ENCODE measurements at places on chromosomes 5 and 9.
A peak's percentile ranks its signal among the peaks of the same experiment; 100 is the strongest.

GRCh38 chr5:129972465-129973141, 68.3 kb downstream of the CHSY3 start:
- no peak for DNase-seq

DNA sequence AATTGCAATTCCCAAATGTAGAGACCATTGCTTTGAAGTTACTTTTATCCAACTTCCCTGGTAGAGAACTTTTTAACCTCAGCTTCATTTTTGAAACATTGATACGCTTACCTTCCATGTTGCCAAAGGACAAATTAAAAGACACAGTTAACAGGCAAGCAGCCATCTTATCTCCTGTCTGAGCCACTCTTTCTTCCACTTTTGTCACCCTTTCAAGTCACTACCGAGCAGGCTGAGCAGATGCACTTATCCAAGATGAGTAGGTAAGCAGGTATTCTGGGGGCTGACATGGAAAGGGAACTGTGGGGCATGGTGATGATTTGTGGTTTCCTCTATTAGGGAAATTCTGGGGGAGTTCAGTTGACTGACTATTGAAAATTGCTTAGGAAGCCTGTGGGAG, 66.7 kb downstream of the DOCK2 start:
- no peak for DNase-seq

- no peak for DNase-seq
Observed at GRCh38 chr5:151798674-151799073, 26.9 kb downstream of the G3BP1 start.

GRCh38 chr5:157817387-157817702, 41.6 kb downstream of the CLINT1 start:
- no peak for DNase-seq

- no peak for DNase-seq
Observed at GRCh38 chr9:33329117-33329563, 38.8 kb downstream of the NFX1 start.

- no peak for DNase-seq
Observed at GRCh38 chr5:5062525-5063302, 77.4 kb upstream of the ADAMTS16 start.

DNA sequence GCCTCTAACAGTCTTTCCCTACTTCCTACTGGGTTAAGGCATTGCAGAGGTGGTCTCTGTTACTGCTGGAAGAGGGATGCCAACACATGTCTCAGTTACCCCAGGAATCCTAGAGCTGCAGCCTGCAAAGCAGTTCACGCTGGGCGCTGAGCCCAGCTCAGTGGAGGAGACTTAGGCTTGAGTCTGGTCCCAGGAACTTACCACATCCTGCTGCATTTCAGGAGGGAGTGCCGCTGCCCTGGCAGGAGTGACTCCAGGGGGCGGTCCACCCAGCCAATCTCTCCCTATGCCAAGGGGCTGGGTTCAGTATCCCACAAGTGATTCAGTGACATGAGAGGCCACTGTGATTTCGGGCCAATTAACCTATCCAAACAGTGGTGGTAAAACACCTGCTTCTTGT, 7.6 kb downstream of the TTC16 start:
- DNase-seq = no peak

GRCh38 chr5:173750538-173751265, 134.3 kb upstream of the BOD1 start:
- no peak for DNase-seq

DNA sequence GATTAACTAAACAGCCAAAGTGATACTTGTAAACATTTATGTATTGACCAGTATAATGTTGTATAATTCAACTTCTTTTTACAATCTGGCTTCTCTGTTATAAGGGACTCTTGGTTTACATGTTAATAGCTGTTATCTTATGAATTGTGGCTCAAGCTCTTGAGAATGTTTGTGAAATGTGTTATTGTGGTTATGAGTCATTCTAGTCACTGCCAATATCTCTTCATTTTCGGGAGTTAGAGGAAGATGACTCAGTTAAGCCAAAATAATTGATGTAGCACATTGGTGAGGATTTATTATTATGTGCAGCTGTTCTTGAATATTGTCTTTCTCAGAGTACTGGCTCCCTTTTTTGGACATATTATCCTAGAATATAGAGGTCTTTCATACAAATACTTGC, 655.2 kb upstream of the RIOK2 start:
- DNase-seq = no peak

DNA sequence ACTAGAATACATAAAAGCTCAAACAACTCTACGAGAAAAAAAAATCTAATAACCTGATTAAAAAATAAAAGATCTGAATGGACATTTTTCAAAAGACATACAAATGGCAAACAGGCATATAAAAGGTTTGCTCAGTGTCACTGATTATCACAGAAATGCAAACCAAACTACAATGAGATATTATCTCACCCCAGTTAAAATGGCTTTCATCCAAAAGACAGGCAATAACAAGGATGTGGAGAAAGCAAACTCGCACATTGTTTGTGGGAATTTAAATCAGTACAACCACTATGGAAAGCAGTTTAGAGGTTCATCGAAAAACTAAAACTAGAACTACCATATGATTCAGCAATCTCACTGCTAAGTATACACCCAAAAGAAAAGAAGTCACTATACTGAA, 20.8 kb downstream of the UGT3A2 start:
- DNase-seq = no peak

- DNase-seq = peak; percentile 50
Observed at GRCh38 chr9:92133949-92134604, 18.9 kb upstream of the SPTLC1 start.

- DNase-seq = no peak
Observed at GRCh38 chr5:96408210-96408777, 24.8 kb downstream of the PCSK1 start.

GRCh38 chr9:36258208-36258995, at the start of gene GNE:
Gene GNE (minus strand): TSS chr9:36258448. CDS start chr9:36249355, 9,093 bp downstream.
- peak; percentile 96 for DNase-seq

GRCh38 chr9:126377536-126377935, 50.9 kb downstream of the MVB12B start:
- DNase-seq = no peak

- DNase-seq = no peak
Observed at GRCh38 chr9:13274886-13275641, 4.4 kb downstream of the MPDZ start.

DNA sequence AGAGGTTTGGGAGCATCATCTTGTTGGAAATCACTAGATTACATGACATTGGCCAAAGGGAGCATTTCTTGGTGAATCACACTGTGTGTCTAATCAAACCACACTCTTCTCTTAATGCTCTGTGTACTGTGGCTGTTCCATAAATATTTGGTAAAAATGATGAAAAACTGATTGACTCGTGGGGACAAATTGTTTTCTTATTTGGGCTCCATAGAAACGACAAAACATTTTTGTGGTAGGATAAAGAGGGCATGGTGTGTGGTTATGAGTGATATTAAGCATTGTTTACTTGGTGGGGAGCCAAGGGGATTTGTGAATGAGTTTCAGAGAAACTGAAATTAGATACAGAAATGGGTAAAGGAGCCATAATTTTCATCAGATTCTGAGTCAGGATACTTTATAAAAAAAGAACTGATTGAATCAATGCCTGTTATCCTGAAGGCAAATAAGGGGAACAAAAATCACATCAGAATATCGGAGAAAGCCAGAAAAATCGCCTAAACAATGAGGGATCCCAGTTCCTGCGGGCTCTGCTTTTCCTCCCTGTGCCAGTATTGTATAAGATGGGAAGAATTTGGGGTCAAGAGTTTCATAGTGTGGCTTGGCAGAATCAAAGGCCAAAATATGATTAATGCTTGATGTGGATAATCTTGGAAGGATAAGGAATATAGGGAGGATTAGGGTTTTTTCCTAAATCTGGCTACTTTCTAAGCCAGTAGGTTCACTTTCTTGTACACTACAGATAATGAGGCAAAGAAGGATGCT, 33.3 kb downstream of the FBXL7 start:
- no peak for DNase-seq

DNA sequence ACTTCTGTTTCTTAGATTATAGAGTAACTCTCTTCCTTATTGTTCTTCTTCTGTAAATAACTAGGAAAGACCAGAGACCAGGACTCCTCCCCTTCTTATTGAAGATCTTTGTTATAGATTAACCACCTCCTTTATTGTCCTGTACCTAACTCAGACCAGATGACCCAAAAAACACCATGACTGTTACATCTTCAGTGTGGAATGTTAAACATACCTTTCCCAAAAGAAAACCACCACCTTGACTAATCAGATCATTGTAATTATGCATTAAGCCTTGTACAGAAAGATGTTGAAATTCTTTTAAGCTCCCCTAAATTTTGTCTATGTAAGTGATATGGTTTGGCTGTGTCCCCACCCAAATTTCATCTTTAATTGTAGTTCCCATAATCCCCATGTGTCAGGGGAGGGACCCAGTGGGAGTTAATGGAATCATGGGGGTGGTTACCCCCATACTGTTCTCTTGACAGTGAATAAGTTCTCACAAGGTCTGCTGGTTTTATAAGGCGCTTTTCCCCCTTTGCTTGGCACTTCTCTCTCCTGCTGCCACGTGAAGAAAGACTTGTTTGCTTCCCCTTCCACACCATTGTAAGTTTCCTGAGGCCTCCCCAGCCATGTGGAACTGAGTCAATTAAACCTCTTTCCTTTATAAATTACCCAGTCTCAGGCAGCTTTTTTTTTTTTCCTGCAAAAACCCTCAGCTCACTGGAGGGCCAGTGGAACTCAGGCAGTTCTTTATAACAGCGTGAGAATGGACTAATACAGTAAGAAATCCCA, 26.3 kb downstream of the ARSB start:
- DNase-seq = no peak

DNA sequence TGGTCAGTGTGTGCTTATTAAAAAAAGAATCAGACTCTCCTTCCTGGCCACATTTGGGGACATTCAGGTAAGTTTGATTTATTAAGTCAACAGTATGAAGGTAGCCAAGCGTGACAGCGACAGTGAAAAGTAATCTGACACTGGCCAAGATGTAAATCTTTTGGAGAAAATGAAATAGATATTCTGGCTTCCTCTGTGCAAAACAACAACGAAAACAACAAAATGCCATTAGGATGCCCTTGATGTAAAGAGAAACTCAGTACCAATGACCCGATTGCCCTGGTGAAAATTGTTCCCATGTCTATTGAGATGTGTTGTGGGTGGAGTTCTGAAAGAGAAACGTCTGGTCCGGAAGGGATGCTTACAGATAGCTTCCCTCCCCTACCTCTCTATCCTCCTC, 267.8 kb downstream of the MAT2B start:
- DNase-seq = no peak

GRCh38 chr5:130995254-130995515, 169.9 kb downstream of the HINT1 start:
- DNase-seq = no peak

DNA sequence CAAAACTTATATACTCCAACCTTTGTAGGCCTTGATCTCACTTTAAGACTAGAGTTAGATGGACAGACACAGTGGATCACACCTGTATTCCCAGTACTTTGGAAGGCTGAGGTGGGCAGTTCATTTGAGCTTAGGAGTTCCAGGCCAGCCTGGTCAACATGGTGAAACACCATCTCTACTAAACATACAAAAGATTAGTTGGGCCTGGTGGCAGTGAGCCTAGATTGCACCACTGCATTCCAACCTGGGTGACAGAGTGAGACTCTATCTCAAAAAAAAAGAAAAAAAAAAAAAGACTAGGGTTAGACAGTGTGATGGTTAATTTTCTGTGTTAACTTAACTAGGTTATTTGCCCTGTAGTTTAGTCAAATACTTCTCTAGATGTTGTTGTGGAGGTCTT, 74.1 kb downstream of the CFAP95 start:
- DNase-seq = no peak

GRCh38 chr9:35272989-35273388, 111.2 kb downstream of the UNC13B start:
- DNase-seq = no peak

GRCh38 chr5:57891443-57891842, 408.8 kb upstream of the ACTBL2 start:
- no peak for DNase-seq

DNA sequence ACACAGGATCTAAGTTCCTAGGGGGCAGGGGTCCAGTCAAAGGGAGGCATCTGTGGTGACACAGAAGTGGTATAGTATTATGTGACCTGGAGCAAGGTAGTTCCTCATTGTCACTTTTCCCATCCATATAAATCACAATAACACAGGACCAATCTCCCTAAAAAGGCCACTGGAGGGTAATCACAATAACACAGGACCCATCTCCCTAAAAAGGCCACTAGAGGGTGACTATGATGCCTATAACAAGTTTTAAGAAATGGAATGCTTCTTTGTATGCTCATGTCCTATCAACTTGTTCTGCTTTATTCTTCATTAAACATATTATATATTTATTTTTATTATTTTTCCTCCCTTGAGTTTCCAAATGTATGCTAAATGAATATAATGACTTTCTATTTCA, 254.6 kb downstream of the ASTN2 start:
- no peak for DNase-seq

DNA sequence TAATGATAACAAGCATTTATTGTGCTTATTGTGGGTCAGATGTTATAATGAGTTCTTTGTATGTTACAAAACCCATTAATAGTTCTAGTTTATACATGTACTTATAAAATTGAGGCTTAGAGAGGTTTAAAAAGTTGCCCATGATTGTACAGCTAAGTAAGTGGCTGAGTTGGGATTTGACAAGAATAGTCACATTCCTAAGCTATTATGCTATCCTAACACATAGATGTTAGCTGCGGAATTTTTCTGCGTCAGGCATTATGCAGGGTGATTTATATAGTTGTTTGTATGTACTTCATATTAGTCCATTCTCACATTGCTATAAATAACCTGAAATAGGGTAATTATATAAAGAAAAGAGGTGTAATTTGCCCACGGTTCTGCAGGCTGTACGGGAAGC, 12.5 kb downstream of the COMMD10 start:
- DNase-seq = no peak

DNA sequence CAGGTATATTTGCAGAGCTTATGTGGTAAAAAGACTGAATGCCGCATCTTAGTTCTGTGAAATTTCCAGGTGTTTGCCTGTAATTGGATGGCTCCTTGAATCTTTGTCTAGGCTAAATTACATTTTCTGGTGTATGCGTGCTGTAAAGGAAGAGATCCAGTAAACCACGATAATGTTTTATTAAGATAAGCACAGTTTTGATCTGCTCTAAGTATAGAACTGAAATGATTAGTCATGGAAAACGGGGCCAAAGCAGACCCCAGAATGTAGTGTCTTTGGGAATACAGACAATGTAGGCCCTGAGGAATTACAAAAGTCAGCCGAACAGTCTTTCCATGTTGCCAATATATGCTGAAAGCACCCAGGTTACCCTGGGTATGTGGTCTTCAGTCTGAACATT, 257.3 kb downstream of the FANCC start:
- DNase-seq = no peak

GRCh38 chr9:78812665-78813064, 515.7 kb downstream of the PSAT1 start:
- DNase-seq = no peak

DNA sequence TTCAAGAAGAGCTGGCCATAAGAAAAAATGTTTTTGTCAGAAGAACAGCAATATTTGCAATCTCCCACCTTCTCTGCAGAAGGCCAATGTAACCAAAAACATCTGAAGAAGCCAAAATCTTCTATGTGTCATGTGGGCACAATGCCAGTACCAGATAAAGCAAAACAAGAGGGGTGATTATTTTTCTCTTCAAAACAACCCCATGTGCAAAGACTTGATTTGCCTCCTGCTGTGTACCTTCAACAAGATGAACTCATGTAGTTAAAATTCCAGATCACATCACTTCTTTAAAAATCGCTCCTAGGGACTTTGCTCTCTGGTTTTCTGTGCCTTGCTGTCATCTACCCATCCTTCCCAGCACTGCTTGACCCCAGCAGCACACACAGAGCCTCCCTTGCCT, 134.0 kb upstream of the MAP3K1 start:
- DNase-seq = no peak

All from activated T-helper 1 cell treated with Interleukin-2 at 50 U/mL for 16 hours (primary cell).